ENCODE measurements at places on chromosomes 2 and 18. TPM values are rescaled to one million over a fixed set of nuclear protein-coding genes. Genes with fewer than 3 reads are reported as not detected.

Gene SERPINB10
- polyA plus RNA-seq = not detected

Gene TMEM200C
- polyA plus RNA-seq = not detected

- H3K4me3 ChIP-seq = no peak within 1 kb of the TSS
- no peaks in the 10 kb centered on the region for H3K36me3 ChIP-seq
- DNase-seq = no peak
Measured at GRCh38 chr2:158795195-158795924, at the start of gene DAPL1. Gene DAPL1 (plus strand): TSS chr2:158795317. CDS start chr2:158795373, 56 bp downstream.

Gene RAB31
- 0.74 TPM for polyA plus RNA-seq

DNA sequence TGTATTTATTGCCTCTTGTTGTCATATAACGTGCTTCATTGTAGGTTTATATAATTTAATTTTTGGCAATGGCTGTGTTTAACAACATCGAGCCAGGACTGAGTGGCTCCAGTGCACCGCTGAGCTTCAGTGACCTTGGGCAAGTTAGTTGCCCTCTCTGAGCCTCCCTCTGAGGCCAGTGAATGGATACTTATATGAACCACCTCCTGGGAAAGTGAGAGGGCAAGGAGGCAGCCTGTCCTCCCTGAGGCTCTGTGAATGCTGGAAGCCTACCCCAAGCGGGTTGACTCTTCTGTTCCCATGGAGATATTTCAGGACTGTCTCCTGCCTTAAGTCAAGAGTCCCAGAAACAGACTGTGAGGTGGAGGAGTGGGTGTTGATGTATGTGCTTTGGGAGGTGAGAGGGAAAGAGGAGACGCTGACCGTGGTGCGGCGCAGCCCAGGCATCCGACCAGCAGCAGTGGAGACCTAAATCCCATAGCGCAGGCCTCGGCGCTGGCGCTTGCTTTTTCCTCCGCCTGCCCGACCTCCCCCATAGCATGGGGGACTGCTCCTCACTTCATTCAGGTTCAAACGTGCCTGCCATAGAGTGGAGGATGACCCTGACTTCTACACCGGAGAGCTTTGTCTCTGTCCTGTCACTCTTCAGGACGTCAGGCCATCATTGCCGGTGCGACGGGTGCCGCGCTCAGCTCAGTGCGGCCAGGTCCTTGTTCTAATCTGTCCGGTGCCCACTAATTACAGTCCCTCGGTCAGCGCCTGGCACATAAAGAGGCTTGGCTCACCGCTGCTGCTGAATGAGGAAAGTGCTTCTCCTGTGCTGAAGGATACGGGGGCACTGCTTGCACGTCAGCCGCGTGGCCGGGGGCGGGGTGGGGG, 167.3 kb upstream of the HS6ST1 start:
- H3K27me3 ChIP-seq = no peaks in the 10 kb centered on the region
- no peaks in the 10 kb centered on the region for H3K4me1 ChIP-seq
- DNase-seq = no peak
- H3K4me3 ChIP-seq = no peak overlapping the region
- H3K36me3 ChIP-seq = no peaks in the 10 kb centered on the region

DNA sequence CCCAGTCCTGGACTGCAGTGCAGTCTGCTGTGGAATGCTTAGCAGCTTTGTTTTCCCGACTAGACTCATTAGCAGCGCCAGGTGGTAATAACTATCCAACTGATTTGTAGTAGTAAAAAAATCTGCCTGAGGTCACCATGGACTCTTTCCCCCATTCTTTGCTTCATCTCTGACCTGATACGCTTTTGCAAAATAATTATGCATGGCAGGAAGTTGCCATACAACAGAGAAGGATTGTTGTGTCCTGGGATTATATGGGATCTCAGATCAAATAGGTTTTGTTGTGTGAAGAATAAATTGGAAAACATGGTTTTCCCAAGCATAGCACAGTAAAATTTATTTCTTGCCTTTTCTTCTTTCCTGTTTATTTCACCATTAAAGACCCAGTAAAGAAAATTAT, 72.4 kb upstream of the ATP5MC3 start:
- no peak overlapping the region for H3K27ac ChIP-seq
- no peak overlapping the region for H3K4me3 ChIP-seq
- H3K4me1 ChIP-seq = no peaks in the 10 kb centered on the region
- H3K36me3 ChIP-seq = no peaks in the 10 kb centered on the region
- DNase-seq = no peak
